Fibroblast of lung (primary cell): ENCODE measurements at places on chromosomes 6 and 20. TPM values are rescaled to one million over a fixed set of nuclear protein-coding genes. Genes with fewer than 3 reads are reported as not detected.

ABRACL gene
- polyA plus RNA-seq = 49.8 and 58.8 TPM in 2 replicates

TINAG gene
- polyA plus RNA-seq = not detected in 2 replicates

TTBK1 gene
- polyA plus RNA-seq = 0.03 TPM in 1 of 2 replicates, not detected in the other

GCNT2 gene
- 1.3 and 1.4 TPM in 2 replicates for polyA plus RNA-seq

PNLDC1 gene
- polyA plus RNA-seq = 0.09 TPM in 1 of 2 replicates, not detected in the other

SKIC2 gene
- polyA plus RNA-seq = 21.6 and 29.9 TPM in 2 replicates
